ENCODE measurements at places on chromosomes 3 and 15. TPM values are rescaled to one million over a fixed set of nuclear protein-coding genes. Genes with fewer than 3 reads are reported as not detected.

GRCh38 chr3:66486646-66487045 lies 14.2 kb downstream of the LRIG1 start:
- H3K36me3 ChIP-seq, result no peaks in the 10 kb centered on the region
- no peaks in the 10 kb centered on the region for H3K27me3 ChIP-seq
- no peak overlapping the region for H3K4me3 ChIP-seq
- DNase-seq, result no peak
- H3K27ac ChIP-seq, result no peak overlapping the region
- H3K4me1 ChIP-seq, result peaks cover 76% of the 10 kb centered on the region

SLC2A2 gene
- not detected for total RNA-seq

- no peaks in the 10 kb centered on the region for H3K36me3 ChIP-seq
- no peak overlapping the region for H3K27ac ChIP-seq
- DNase-seq, result no peak
Observed at GRCh38 chr3:10883478-10884234, 67.6 kb downstream of the SLC6A11 start.

GRCh38 chr3:149648525-149648924 lies 9.3 kb downstream of the WWTR1 start:
- H3K4me3 ChIP-seq, result no peak overlapping the region
- no peaks in the 10 kb centered on the region for H3K36me3 ChIP-seq
- H3K27ac ChIP-seq, result no peak overlapping the region
- no peaks in the 10 kb centered on the region for H3K4me1 ChIP-seq

GRCh38 chr3:132916096-132916495 lies 122.1 kb upstream of the TMEM108 start:
- H3K4me1 ChIP-seq, result no peaks in the 10 kb centered on the region
- DNase-seq, result no peak
- H3K4me3 ChIP-seq, result no peak overlapping the region
- no peaks in the 10 kb centered on the region for H3K36me3 ChIP-seq
- no peak overlapping the region for H3K27ac ChIP-seq
- no peaks in the 10 kb centered on the region for H3K27me3 ChIP-seq

DNA sequence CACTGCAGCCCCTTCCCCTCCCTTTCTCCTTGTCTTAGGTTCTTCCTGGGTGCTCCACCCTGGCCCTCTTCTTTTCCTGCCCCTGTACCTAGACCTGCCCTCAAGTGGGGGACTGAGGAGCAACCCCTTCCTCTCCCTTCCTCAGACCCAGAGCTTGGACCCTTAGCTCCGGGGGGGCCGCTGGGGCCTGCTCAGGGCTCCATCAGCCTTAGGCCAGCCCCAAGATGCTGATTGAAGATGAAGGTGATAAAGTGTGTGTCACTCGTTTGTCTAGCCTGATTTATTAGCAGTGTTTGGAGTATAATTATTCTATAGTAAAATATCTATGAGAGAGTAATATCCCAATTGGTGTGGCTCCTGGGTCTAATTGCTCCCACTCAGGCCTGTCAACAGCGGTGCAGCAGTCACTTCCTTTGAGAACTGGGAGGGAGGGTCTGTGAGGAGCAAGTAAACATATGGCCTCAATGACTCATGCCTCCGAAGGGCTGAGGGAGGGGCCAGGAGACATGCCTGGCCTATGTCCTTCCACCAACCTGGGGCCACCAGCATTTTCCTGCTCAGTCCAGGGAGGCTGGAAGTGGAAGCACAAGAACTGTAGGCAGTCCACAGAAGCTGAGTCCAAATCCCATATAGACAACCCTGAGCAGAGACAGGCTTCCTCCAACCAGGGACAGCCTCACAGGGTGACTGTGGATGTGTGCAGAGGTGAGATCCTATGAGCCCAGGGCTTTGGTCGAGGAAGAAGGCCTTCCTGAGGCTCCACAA lies 123.2 kb downstream of the DNAJB8 start:
- DNase-seq, result no peak
- H3K27me3 ChIP-seq, result no peaks in the 10 kb centered on the region
- H3K4me1 ChIP-seq, result no peaks in the 10 kb centered on the region
- H3K27ac ChIP-seq, result no peak overlapping the region
- peaks cover 2% of the 10 kb centered on the region for H3K36me3 ChIP-seq

DNA sequence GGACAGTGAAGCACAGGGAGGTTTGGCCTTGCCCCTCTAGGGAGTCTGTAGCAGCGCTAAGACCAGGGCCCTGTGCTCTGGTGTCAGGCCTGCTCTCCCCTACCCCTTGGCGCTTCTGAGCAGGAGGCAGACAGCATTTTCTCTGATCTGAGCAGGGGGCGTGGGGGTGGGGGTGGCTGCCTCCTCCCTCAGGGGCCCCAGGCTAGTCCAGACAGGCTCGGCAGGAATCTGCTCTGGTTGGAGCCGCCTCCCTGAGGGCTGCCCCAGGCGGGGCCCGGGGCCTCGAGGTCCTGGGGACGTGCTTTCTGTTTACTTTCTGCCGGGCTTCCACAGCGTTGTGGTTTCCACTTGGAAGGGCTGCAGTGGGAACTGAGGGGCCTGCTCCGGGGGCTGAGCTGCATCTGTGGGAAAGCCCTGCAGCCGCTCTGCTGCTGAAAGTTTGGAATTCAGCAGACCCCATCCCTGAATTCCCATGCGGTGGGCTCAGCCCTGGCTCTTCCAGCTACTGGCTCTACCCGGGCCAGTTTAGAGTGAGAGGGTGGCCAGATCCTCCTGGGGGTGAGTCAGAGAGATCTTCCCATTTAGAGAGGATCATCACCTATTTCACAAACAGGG lies 105.4 kb downstream of the LINGO1 start:
- H3K27ac ChIP-seq, result no peak overlapping the region
- peaks cover 3% of the 10 kb centered on the region for H3K27me3 ChIP-seq
- no peaks in the 10 kb centered on the region for H3K4me1 ChIP-seq
- DNase-seq, result no peak
- H3K4me3 ChIP-seq, result no peak overlapping the region

DNA sequence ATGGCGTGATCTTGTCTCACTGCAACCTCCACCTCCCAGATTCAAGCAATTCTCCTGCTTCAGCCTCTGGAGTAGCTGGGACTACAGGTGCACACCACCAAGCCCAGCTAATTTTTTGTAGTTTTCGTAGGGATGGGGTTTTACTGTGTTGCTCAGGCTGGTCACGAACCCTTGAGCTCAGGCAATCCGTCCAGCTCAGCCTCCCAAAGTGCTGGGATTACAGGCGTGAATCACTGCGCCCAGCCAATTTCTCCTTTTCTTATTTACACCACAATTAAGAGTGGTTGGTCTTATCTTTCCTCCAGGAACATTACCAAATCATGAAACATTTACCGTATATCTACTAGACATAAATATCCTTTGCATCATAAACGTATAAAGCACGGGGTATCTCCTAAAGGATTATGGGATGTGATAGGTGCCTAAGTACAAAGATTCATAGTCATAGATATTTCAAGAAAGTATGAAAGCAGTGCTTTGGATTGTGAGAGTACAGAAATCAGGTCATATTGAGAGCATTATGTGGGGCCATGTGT lies 194.5 kb downstream of the RBMS3 start:
- H3K27me3 ChIP-seq, result no peaks in the 10 kb centered on the region
- H3K4me3 ChIP-seq, result no peak overlapping the region
- DNase-seq, result no peak
- no peaks in the 10 kb centered on the region for H3K4me1 ChIP-seq
- H3K27ac ChIP-seq, result no peak overlapping the region
- H3K36me3 ChIP-seq, result no peaks in the 10 kb centered on the region

COL7A1 gene
- total RNA-seq, result 1.1 TPM

DNA sequence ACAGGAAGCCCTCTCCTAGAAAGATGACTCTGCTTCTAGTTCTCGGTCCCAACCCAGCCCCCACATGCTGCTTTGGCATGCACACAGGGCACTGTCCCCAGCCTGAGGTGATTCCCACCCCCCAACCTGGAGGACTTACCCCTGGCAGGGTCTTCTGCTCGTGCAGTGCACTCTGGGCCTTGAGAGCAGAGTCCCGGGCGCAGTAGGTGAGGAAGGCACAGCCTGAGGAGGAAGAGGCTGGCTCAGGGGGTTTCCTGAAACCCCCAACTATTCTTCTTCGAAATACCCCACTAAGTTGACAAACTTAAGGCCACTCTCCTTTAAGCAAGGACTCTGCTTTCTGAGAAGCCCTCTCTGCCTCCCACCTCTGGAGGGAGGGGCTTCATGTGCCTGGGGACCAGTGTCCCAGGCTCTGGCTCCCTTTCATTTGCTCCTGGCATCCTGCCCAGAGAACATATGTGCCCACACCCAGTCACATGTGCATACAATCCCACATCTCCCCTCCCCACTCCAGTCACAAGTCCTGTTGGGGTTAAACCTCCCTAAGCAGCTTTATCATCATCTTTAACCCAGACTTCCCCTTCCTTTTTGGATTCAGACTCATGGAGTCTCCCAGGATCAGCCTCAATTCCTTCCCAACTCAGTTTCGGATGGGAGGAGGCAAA lies 4.1 kb downstream of the CELF6 start:
- H3K36me3 ChIP-seq, result no peaks in the 10 kb centered on the region
- H3K27ac ChIP-seq, result no peak overlapping the region
- H3K27me3 ChIP-seq, result no peaks in the 10 kb centered on the region
- H3K4me1 ChIP-seq, result peaks cover 20% of the 10 kb centered on the region
- no peak overlapping the region for H3K4me3 ChIP-seq

- no peaks in the 10 kb centered on the region for H3K4me1 ChIP-seq
- no peak overlapping the region for H3K4me3 ChIP-seq
- no peaks in the 10 kb centered on the region for H3K27me3 ChIP-seq
- no peak for DNase-seq
Observed at GRCh38 chr15:35244227-35244626, 159.1 kb upstream of the NANOGP8 start.

DNA sequence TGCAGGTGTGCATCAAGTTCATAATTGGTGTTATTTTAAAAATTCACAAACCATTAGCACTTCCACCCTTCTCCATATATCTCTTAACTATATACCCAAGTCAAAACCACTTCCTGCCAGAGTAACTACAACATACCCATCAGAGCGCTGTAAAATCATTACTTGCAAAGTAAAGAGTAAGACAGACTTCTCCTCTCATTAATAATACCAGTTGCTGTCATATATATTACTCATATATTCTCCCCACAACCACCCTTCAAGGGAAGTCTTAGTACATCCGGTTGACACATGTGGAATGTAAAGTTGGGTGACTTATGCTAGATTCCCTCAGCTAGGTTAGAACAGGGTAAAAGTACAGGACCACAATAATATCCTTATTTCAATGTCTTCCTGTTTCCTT lies 5.6 kb downstream of the TERC start:
- peak overlapping the region; percentile 76 for H3K27ac ChIP-seq
- no peak for DNase-seq
- no peaks in the 10 kb centered on the region for H3K27me3 ChIP-seq
- peaks cover 2% of the 10 kb centered on the region for H3K36me3 ChIP-seq
